ENCODE measurements at places on chromosomes 1 and 21.

- no peak for DNase-seq
These were observed 17.4 kb upstream of the GPR153 start for GRCh38 chr1:6278263-6278662.

DNA sequence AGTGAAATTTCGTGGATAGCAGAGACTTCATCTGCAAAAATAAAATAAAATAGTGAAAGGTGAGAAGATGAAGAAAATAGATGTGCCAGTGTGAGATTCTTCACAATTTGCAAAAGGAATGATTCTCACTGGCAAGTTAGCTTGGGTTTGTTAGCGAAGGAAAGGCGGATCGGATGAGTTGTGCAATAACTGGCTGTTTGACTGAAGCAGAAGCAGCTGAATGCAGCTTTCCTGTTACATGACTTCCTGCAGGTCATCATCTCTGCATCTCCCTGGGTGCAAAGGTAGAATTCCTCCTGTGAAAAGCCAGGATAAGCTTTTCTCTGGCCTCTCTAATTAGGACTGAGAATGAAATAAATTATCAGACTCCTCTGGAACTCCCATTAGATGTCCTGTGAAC, 263.1 kb upstream of the CHRM3 start:
- no peak for DNase-seq

- peak; percentile 54 for DNase-seq
These were observed 122.9 kb upstream of the DAB1 start for GRCh38 chr1:57546549-57547330.

GRCh38 chr1:155127105-155127966, at the start of gene EFNA1:
TSS of gene EFNA1 (plus strand) at chr1:155127876. CDS start at chr1:155127978, 102 bp downstream.
- DNase-seq: peak; percentile 81

DNA sequence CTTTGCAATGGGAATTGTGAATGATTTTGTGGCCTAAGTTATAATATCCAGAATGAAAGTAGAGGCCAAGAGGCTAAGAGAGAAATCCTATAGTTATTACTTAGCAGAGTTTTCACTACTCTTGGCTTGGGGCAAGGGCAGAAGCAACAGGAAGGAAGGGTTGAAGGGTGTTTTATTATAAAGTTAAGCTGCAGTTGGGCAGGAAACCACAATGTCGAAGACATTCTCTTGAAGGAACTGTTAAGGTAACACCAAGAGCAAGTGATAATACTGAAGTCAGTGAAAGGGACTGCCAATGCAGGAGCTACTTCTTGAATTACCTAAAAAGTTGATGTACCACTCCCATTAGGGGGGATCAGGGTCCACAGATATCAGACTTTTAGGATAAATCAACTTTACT, 8.3 kb downstream of the XCL2 start:
- no peak for DNase-seq

Measured in mesendoderm (in vitro differentiated cells).